ENCODE measurements at places on chromosomes 6 and 20. TPM values are rescaled to one million over a fixed set of nuclear protein-coding genes. Genes with fewer than 3 reads are reported as not detected.
A peak's percentile ranks its signal among the peaks of the same experiment; 100 is the strongest.

The MAP7 gene
- total RNA-seq = 4.7 TPM

- H3K36me3 ChIP-seq = no peaks in the 10 kb centered on the region
- H3K27me3 ChIP-seq = no peaks in the 10 kb centered on the region
- H3K4me3 ChIP-seq = no peak overlapping the region
- DNase-seq = no peak
These were observed 28.7 kb upstream of the EDN1 start for GRCh38 chr6:12261502-12261901.

The IL17F gene
- not detected for total RNA-seq

- H3K4me3 ChIP-seq = no peak overlapping the region
- no peaks in the 10 kb centered on the region for H3K27me3 ChIP-seq
- no peaks in the 10 kb centered on the region for H3K36me3 ChIP-seq
- H3K27ac ChIP-seq = no peak overlapping the region
- no peaks in the 10 kb centered on the region for H3K4me1 ChIP-seq
These were observed 32.2 kb downstream of the CD83 start for GRCh38 chr6:14149739-14150130.

DNA sequence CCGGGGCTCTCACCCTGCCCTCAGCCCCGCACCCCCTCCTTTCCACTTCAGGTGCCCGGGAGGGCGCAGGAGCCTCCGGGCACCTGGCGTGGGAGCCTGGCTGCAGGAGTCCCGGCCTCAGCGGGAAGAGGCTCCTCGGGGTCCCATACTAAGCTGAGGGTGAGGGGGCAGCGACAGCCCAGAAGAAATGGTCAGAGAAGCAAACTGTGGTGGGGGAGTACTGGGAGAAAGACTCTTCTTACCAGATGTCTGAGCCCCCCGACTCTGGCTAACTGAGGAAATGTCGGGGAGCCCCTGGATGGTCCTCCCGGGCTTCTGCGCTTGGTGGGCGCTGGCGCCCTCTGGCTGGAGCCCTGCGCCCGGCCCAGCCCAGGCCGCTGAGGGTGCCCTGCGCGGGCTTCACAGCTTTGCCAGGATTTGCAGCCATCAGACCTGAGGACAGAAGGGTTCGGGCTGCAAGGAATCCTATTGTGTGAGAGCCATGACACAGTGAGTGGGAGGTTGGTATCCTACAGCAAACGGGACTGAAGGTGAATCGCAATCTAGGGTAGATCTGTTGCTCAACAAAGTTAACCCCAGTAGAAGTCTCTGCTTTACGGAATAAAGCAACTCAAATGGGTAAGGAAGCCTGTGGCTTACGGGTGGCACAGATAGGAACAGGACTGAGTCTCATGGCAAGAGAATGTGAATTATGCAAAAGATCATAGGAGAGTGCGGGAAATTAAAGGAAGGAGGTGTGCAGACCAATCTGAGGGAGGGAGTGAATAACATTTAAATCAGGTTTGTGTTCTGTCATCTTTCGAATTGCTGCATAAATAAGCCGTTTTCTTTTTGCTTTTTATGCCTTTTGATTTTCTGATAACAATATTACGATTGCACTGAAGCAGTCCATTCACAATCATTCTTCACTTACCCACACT is 639 bp upstream of the RCAN2 start:
- H3K36me3 ChIP-seq = no peaks in the 10 kb centered on the region
- no peaks in the 10 kb centered on the region for H3K4me1 ChIP-seq
- DNase-seq = peak; percentile 83
- peak overlapping the region; percentile 70 for H3K27ac ChIP-seq
- peaks cover 17% of the 10 kb centered on the region for H3K27me3 ChIP-seq
- H3K4me3 ChIP-seq = peak overlapping the region; percentile 86

DNA sequence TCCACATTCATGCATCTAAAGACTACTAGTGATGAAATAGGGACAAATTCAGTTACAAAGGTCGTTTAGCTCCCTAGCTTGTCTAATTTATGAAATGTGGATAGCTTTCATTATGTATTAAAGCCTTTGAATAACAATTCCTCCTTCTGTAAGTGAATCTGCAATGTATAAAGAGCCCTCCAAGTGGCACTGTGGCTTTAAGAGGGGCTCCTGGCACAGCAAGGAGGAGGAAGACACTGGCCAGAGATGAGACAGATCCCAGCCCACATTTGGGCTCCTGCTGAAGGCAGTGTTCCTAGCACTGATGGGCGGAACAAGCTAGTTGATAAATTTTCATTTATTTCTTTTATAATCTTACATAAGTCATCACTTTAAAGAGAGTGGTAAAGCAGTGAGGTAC is 17.6 kb upstream of the FUCA2 start:
- DNase-seq = no peak
- H3K36me3 ChIP-seq = no peaks in the 10 kb centered on the region
- no peak overlapping the region for H3K4me3 ChIP-seq
- H3K27me3 ChIP-seq = no peaks in the 10 kb centered on the region

DNA sequence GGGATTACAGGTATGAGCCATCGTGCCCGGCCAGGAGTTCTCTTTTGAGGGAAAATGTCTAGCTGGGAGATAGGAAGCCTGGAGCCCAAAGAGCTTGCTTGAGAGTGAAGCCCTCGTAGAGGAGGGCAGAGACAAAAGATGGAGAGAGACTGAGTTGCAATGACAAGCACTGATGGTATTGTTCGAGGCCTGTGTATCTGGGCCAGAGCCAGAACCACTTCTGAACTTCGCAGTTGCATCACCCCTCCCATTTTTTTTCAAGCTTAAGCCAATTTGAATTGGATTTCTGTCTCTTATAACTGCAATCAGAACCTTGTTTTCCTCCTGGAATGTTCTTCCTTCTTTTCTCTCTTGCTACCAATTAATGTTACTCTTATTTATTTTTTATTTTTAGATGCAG is 83.1 kb downstream of the KCNB1 start:
- H3K27ac ChIP-seq = no peak overlapping the region
- H3K4me1 ChIP-seq = no peaks in the 10 kb centered on the region
- DNase-seq = no peak
- peaks cover 3% of the 10 kb centered on the region for H3K27me3 ChIP-seq
- no peaks in the 10 kb centered on the region for H3K36me3 ChIP-seq
- H3K4me3 ChIP-seq = no peak overlapping the region

- H3K4me1 ChIP-seq = no peaks in the 10 kb centered on the region
- no peak overlapping the region for H3K4me3 ChIP-seq
- H3K27me3 ChIP-seq = no peaks in the 10 kb centered on the region
- H3K36me3 ChIP-seq = no peaks in the 10 kb centered on the region
- no peak for DNase-seq
- no peak overlapping the region for H3K27ac ChIP-seq
These were observed 179.1 kb upstream of the EYA4 start for GRCh38 chr6:133062077-133062476.

DNA sequence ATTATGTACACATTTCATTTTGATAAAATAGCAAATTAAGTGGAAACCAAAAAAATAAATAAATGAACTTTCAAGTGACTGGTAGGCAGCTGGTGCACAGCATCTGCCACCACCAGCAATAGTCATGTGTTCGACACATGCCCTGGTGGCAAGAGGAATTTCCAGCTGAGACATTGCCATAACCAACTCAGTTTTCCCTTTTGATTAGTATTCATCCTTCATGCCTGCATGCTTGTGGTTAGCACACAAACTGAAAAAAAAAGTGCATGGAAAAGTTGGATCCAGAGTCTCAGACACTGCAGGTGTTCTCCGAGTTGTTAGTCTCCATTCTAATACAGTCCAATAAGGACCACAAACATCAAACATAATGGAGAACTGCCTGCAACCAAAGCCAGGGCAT is 156.0 kb upstream of the SOX4 start:
- DNase-seq = no peak
- H3K4me1 ChIP-seq = peaks cover 15% of the 10 kb centered on the region
- H3K27me3 ChIP-seq = no peaks in the 10 kb centered on the region
- H3K4me3 ChIP-seq = no peak overlapping the region
- H3K36me3 ChIP-seq = no peaks in the 10 kb centered on the region
- H3K27ac ChIP-seq = no peak overlapping the region

The NOP56 gene
- 109 TPM for total RNA-seq

The MAS1 gene
- total RNA-seq = not detected

DNA sequence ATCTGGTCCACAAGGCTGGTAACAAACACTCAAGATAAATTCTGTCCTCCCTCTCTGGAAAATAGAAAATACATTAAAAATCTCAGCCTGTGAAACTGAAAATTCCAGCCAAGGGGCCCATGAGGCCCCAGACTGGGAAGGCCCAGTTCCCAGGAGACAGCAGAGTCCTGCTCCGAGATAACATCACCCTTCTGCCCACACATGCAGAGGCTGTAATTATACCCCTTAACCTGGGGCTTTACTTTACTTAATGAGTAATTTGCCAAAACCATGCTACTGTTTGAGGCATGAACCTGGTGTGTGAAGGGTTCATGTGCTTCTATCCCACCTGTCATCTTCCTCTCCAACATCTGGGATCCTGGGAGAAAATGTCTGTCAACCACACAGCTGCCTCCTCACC is 398.9 kb upstream of the SULF2 start:
- no peak overlapping the region for H3K4me3 ChIP-seq
- no peak for DNase-seq
- H3K4me1 ChIP-seq = no peaks in the 10 kb centered on the region
- no peak overlapping the region for H3K27ac ChIP-seq
- H3K27me3 ChIP-seq = no peaks in the 10 kb centered on the region
- no peaks in the 10 kb centered on the region for H3K36me3 ChIP-seq

- H3K27me3 ChIP-seq = no peaks in the 10 kb centered on the region
- no peak overlapping the region for H3K27ac ChIP-seq
- H3K4me3 ChIP-seq = no peak overlapping the region
- DNase-seq = no peak
These were observed 54.3 kb upstream of the SPACA1 start for GRCh38 chr6:87993356-87993755.

The MUC22 gene
- total RNA-seq = not detected

- no peaks in the 10 kb centered on the region for H3K4me1 ChIP-seq
- no peaks in the 10 kb centered on the region for H3K27me3 ChIP-seq
- no peaks in the 10 kb centered on the region for H3K36me3 ChIP-seq
- DNase-seq = peak; percentile 51
- H3K27ac ChIP-seq = no peak overlapping the region
These were observed 842.0 kb downstream of the HACE1 start for GRCh38 chr6:104017410-104018381.

DNA sequence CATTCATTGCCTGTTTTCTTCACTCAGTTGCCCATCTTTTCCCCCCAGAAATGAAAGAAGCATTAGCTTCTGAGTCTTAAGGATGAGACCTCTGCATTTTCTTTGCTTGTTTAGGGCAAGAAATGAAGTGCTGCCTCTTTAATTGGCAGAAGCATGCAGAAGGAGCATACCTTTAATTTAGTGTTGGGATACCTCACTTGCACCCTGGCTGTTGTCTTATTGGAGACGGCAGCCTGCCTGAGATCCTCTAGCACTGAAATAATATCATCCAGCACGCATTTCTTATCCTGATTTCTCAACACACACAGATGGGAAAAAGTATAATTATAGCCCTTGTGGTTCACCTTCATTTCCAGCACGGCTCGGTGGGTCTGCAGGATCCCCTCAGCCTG is 43.1 kb downstream of the PTCHD4 start:
- no peak overlapping the region for H3K4me3 ChIP-seq
- H3K4me1 ChIP-seq = no peaks in the 10 kb centered on the region
- H3K27me3 ChIP-seq = peaks cover 19% of the 10 kb centered on the region
- no peaks in the 10 kb centered on the region for H3K36me3 ChIP-seq
- no peak for DNase-seq

GRCh38 chr6:26105842-26106241 is 18.6 kb downstream of the HFE start:
- DNase-seq = no peak
- peaks cover 15% of the 10 kb centered on the region for H3K4me1 ChIP-seq
- H3K36me3 ChIP-seq = no peaks in the 10 kb centered on the region
- H3K27me3 ChIP-seq = no peaks in the 10 kb centered on the region

GRCh38 chr6:140275725-140276124 is 901.3 kb upstream of the CITED2 start:
- no peaks in the 10 kb centered on the region for H3K36me3 ChIP-seq
- no peaks in the 10 kb centered on the region for H3K27me3 ChIP-seq
- H3K4me1 ChIP-seq = peaks cover 6% of the 10 kb centered on the region
- no peak overlapping the region for H3K4me3 ChIP-seq
- no peak overlapping the region for H3K27ac ChIP-seq
- no peak for DNase-seq

DNA sequence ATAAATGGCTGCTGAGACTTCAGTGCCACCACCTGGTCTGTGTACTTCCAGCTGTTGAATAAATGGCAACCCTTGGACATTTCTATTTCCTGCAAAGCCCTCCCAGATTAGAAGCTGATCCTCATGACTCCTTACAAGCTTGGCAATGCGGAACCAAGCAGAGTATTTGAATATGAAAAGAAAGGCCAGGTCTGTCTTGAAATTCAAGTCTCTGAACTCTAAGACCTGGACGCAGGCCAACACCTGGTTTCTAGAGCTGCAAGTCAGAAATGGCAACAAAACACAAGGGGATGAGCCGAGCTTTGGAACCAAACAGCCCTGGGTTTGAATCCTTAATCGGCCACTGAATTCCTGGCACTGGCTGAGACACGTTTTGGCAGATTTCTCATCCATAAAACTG is 353.4 kb downstream of the PTPRT start:
- no peak overlapping the region for H3K27ac ChIP-seq
- no peak overlapping the region for H3K4me3 ChIP-seq
- no peak for DNase-seq
- no peaks in the 10 kb centered on the region for H3K4me1 ChIP-seq

GRCh38 chr6:49906526-49906925 is 40.2 kb upstream of the CRISP1 start:
- H3K4me3 ChIP-seq = no peak overlapping the region
- H3K27me3 ChIP-seq = no peaks in the 10 kb centered on the region
- no peaks in the 10 kb centered on the region for H3K4me1 ChIP-seq
- no peaks in the 10 kb centered on the region for H3K36me3 ChIP-seq
- no peak overlapping the region for H3K27ac ChIP-seq

The IMPG1 gene
- total RNA-seq = not detected

The MRPS18A gene
- total RNA-seq = 30.5 TPM

- H3K4me3 ChIP-seq = no peak overlapping the region
- no peaks in the 10 kb centered on the region for H3K27me3 ChIP-seq
- peak; percentile 76 for DNase-seq
These were observed 6.2 kb downstream of the TGM2 start for GRCh38 chr20:38158701-38159351.

GRCh38 chr6:159645640-159646039 is 47.4 kb downstream of the SOD2 start:
- no peaks in the 10 kb centered on the region for H3K4me1 ChIP-seq
- H3K36me3 ChIP-seq = no peaks in the 10 kb centered on the region
- H3K27ac ChIP-seq = no peak overlapping the region

- H3K4me1 ChIP-seq = no peaks in the 10 kb centered on the region
- H3K27ac ChIP-seq = no peak overlapping the region
- no peak overlapping the region for H3K4me3 ChIP-seq
- no peaks in the 10 kb centered on the region for H3K27me3 ChIP-seq
These were observed 31.9 kb upstream of the TAB2 start for GRCh38 chr6:149285626-149286025.

- DNase-seq = no peak
- no peaks in the 10 kb centered on the region for H3K36me3 ChIP-seq
- no peaks in the 10 kb centered on the region for H3K4me1 ChIP-seq
- H3K27me3 ChIP-seq = no peaks in the 10 kb centered on the region
- no peak overlapping the region for H3K27ac ChIP-seq
These were observed 44.8 kb upstream of the FABP7 start for GRCh38 chr6:122734529-122735395.

- H3K36me3 ChIP-seq = no peaks in the 10 kb centered on the region
- H3K27ac ChIP-seq = no peak overlapping the region
- H3K4me1 ChIP-seq = no peaks in the 10 kb centered on the region
- no peak for DNase-seq
These were observed 135.6 kb downstream of the MMS22L start for GRCh38 chr6:97147421-97147820.

The DDRGK1 gene
- total RNA-seq = 48.2 TPM

The GRM1 gene
- not detected for total RNA-seq

- H3K4me1 ChIP-seq = peaks cover 15% of the 10 kb centered on the region
- H3K27me3 ChIP-seq = no peaks in the 10 kb centered on the region
- H3K36me3 ChIP-seq = no peaks in the 10 kb centered on the region
These were observed 34.8 kb downstream of the WRNIP1 start for GRCh38 chr6:2799936-2800527.
